T-helper 1 cell (primary cell): ENCODE measurements at places on chromosomes 6 and 20.

DNA sequence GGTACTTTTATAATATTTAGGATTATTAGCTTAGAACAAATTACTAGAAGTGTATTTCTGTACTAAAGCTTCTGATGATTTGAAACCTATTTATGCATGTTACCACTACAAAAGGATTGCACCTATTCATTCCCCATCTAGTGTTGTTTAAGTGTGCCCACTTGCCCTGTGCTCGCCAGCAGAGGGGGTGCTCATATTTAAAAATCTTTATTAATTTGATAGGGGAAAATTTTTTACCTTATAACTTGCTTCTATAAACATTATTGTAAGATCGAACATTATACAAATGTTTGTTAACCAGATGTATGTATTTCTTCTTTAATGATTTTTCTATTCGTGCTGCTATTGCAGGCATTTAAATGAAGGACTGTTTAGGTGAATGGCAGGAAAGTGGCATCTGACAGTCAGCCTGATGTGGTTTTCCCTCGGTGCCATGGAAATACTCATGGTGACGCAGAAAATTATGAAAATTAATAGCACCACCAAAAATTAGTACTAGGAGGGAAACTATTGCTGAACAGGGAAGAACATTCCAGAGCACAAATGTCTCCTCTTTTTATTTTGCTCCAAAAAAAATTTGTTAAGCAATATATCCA lies 44.1 kb upstream of the FNDC1 start:
- DNase-seq = no peak

GRCh38 chr20:9500121-9500520 lies 14.3 kb upstream of the LAMP5 start:
- no peak for DNase-seq

GRCh38 chr6:141618180-141618581 lies 514.5 kb upstream of the GJE1 start:
- no peak for DNase-seq

DNA sequence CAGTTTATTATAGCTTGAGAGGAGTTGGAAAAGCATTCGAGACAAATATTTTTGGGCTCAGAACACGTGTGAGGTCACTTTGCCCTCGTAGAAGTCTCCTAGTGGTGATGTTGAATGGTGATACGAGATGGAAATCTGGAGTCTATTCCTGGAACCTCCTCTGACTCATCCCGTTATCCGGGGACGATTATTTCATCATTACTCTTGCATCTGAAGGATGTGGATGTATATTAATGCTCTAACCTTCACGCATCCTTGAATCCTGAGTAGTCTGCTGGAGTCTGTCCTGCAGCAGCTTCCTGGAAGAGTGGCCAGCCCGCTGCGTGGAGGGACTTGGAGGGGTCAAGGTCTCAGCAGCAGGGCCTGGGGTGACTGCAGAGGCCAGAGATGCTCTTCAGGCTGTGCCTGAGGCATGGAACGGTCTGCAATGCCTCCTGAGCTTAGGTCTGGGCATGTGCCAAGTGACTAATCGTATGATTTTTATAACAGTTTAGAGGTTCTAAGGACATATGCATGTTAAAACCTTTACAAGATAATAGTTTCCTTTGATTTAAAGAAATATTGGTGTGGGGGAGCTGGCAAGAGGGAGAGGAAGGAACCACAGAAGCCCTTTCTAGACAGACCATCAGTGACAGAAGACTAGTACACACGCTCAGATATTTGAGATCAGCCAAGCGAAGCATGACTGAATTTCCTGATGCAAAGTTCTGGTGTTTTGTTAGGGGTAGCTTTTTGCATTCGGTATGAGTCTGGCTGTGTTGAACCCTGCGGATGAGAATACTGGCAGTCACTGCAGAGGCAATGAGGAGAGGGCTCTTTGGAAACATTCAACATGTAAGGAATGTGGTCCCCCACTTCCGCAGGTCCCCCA lies 400.2 kb downstream of the QKI start:
- DNase-seq = no peak

- no peak for DNase-seq
Measured at GRCh38 chr6:43950051-43950605, 177.1 kb downstream of the MRPL14 start.

DNA sequence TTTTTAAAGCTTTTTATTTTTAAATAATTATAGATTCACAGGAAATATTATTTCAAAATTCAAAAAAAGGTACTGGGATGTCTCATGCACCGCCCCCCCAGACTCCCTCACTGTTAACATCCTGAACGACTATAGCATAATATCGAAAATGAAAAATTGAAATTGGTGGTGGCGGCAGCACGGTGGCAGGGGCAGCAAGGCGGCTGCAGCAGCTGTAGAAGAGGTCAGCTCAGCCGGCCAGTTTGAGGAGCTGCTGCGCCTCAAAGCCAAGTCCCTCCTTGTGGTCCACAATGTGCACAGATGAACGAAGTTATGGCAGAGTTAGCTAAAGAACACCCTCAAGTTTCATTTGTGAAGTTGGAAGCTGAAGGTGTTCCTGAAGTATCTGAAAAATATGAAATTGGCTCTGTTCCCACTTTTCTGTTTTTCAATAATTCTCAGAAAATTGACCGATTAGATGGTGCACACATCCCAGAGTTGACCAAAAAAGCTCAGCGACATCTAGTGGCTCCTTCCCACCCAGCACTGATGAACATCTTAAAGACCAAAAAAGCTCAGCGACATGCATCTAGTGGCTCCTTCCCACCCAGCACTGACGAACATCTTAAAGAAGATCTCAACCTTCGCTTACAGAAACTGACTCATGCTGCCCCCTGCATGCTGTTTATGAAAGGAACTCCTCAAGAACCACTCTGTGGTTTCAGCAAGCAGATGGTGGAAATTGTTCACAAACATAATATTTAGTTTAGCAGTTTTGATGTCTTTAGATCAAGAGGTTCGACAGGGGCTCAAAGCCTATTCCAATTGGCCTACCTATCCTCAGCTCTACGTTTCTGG lies 100.8 kb downstream of the FAM217A start:
- DNase-seq = peak; percentile 14

GRCh38 chr6:39054577-39055142 lies 6.1 kb downstream of the GLP1R start:
- no peak for DNase-seq

DNA sequence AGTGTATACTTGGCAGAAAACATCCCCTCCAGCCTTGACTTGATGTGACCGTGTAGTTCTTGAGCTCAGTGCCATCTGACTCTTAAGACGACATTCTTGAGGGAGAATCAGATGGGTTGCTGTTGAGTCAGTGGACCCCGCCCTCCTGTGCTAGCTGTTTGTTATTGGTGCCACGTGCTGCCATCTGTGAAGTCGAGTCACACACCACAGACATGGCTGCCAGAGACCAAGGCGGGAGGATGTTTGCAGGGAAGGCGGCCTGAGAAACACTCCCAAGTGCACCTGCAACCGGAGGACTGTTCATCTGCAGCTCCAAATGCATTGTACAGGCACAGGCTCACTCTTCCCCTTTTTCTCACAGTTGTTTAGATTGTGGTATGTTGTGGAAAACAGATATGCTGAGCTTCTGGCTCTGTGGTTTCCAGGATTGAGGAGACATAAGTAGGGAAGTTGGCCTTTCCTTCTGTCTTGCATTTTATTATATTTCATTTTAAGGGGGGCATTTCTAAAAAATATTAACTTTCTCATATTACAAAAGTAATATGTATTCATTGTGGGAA lies 345.3 kb upstream of the ZFP64 start:
- DNase-seq = no peak

GRCh38 chr20:47782076-47782475 lies 3.2 kb downstream of the SULF2 start:
- no peak for DNase-seq

- no peak for DNase-seq
Measured at GRCh38 chr6:34457742-34458735, 7.8 kb upstream of the PACSIN1 start.

DNA sequence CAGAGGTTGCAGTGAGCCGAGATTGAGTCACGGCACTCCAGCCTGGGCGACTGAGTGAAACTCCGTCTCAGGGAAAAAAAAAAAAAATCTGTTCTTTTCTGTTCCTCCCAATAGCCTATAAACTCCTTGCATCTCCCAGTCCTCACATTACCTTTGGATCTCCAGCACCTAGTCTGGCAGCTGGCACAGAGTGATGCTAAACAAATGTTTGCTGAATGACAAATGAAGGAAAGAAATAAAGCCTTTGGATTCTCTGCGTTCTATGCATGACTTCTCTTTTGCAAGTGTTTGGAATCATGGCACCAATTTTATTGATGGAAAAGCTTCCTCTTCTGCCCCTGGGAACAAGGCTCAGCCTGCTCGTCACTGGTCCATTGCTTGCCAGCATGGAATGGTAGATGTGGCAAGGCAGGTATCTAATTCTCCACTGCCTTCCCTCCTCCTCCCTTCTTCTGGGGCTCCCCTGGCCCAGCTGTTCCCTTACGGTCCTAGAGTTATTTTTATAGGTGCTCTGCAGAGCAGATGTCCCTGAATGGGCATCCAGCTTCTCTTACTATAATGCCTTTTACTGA lies 53.6 kb upstream of the FYN start:
- DNase-seq = no peak

DNA sequence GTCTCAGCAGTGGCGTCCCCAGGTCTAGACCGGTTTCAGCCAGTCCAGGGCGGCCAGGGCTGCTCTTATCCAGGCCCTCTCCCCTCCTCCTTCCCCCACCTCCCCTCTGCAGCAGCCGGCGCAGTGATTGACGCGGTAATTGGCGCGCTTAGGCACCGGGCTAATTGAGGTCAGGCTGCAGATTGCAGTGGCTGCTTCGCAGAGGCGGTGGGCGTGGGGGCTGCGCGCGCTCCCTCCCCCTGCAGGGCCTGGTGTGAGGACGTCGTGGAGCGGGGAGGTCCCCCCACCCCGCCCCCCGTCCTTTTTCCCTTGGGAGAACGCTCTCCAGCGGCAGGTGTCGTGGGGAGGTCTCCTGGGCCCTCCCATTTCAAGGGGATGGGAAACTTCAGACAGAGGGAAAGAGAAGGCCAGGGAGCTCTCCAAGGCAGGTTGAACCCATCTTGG lies 70.4 kb upstream of the BLCAP start:
- no peak for DNase-seq

DNA sequence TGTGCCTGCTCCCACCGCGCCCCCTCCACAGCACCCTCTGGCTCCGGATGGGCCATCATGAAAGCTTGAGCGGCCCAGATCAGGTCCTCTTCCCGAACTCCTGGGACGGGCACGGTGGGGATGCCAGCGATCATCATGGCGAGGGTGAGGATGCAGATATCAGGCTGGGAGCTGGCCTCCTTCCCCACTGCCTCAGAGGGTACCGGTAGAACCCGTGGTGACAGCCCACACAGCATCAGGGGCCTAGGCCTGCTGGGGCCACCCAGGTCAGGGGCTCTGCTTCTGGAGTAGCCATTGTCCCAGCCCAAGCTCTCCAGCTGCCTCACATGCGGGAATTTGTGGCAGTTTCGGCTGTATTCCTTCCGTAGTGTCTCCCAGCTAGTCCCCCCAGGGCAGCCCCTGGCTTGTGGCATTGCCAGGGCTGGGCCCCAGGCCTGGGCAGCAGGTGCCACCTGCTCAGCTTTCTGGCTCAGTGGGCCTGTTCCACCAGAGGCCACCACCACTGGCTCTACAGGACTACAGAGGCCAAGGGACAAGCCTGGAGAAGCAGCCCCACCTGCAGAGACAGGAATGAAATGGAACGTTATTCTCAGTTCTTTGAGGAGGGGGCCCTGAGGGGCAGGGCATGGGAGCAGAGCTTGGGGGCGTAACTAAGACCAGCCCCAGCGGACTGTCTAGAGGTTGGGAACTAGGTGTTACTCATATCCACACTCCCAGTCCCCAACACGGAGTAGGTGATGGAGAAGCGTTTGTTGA lies 654 bp downstream of the SPATA25 start:
- DNase-seq = no peak

DNA sequence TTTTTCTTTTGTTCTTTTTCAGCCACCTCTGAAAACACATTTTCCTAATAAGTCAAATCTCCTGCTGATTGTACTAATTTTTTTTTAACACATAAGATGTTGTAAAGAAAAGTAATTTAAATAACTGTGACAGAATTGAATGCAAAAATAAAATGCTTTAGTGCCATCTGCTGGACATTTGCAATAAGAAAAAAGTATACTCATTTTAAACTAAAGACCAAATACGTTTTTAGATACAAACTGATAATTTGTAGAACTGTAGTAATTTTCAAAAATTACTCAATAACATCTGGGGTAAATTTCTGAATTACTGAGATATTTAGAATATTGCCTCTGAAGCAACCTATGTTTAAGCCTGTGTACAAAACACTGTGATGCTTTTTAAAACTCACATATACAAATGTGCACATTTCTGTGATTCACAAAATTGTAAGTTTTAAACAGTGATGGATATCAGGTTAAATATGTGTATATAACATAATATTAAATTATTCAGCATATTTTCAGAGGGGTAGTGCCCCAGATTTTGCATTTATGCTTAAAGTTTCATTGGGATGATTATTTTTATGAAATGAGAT lies 198.7 kb downstream of the RIMS1 start:
- no peak for DNase-seq

GRCh38 chr6:3406891-3407809 lies 49.7 kb downstream of the SLC22A23 start:
- DNase-seq = no peak
